Stimulated activated CD4-positive, alpha-beta T cell treated with anti-CD3 and anti-CD28 coated beads, Interleukin-15, amount 100 ng/mL, for 48 hours (primary cell): ENCODE measurements at places on chromosomes 7 and 10.

- no peak for DNase-seq
These were observed 250.6 kb downstream of the C7orf25 start for GRCh38 chr7:42661312-42661711.

DNA sequence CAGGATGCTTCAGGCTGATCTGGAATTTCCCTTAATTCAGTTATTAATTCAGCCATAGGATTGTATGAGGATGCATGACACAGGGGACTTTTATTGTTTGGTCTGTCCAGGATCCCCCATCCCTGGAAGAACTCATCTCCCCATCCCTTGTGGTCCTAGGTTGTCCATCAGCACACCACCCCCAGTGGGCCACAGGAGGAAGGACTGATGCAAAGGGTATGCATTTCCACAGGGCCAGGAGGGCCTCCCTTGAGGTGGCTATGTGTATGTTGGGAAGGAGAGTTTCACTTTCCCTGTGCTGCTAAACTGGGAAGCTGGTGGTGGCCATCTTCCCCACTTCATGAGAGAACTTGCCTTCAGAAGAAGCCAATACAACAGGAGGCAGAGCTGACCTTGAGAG is 44.6 kb upstream of the GRB10 start:
- DNase-seq: no peak

GRCh38 chr7:124652237-124652636 is 113.4 kb downstream of the GPR37 start:
- DNase-seq: no peak

GRCh38 chr10:6609625-6610024 is 29.5 kb upstream of the PRKCQ start:
- DNase-seq: no peak

DNA sequence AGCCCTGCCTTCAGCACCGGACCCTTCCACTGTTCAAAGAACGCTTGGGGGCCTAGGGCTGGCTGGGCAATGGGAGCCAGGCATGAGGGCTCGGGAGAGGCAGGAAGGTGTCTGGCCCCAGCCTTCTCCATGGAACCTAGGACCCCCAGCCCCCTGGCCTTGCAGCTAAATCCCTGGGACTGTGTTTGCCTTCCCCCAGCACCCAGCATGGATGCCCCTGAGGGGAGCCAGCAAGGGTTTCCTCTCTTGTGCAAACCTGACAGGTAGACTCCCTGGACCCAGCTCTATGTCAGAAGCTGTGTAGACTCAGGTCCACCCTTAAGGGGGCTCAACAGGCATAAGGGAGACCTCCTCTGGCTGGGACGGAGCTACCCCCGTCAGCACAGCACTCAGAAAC is 288.0 kb downstream of the GRID1 start:
- no peak for DNase-seq

DNA sequence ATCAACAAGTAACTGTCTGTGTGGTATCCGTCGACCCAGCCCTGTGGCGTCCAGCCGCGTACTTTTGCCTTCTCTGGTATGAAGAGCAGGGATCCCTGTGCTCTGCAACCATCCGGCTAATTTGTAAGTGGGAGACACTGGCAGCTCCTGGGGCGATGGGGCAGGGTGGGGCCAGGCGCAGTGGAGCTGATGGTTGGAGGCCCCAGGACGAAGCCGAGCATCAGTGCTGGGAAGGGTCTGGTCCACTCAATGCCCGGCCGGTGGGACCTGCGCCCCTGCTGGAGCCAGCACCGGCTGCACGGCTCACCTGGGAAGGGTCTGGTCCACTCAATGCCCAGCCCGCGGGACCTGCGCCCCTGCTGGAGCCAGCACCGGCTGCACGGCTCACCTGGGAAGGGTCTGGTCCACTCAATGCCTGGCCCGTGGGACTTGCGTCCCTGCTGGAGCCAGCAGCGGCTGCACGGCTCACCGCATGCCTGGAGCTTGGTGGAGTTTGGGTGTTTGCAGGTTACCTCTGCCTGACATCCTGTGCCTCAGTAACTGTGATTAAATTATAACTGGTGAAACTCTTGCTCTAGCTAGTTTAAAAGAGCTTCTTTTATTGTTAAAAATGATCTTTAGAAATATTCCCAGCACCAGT is 96.1 kb downstream of the NKX6-2 start:
- no peak for DNase-seq

DNA sequence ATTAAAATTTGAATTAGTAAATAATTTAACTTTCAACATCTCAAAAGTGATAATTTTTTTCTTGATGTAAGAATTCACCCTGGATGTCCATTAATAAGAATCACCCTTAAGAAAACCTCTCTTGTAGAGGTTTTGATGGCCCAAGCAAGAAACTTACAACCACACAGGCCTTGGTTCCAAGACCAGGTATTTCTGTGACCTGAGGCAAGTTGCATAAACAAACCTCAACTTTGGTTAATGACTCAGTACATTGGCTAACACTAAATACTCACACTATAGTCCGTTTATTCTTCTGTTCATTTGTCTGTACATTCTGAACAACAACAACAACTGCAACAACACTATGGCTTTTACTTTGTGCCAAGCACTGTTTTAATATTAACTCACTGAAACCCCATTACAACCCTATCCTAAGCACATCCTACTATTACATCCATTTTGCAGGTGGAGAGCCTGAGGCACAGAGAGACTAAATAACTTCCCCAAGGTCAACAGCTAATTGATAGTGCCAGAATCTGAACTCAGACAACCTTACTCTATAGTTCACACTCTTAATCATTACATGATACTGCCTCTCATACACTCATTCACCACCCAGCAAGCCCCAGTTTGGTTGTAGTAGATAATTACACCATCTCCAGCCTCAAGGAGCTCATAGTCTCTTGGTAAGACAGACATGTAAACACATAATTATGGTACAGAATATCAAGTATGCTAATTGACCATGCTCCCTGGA is 6.6 kb downstream of the ANK3 start:
- DNase-seq: no peak

DNA sequence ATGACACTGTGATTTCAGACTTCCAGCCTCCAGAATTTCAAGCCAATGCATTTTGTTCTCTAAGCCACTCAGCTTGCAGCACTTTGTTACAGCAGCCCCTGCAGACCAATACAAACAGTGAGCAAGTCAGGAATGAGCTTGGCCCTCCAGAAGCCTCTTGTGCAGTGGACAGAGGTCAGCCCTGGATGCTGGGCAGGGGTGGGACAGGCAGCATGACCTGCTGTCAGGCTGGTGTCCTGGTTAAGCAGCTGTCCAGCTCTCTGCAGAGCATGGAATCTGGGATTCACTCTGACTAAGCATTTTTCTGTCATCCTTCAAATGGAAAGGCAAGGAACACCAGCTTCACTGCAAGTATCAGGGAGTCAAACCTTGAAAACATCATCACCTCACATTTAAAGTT is 85.5 kb upstream of the GDF10 start:
- DNase-seq: no peak

DNA sequence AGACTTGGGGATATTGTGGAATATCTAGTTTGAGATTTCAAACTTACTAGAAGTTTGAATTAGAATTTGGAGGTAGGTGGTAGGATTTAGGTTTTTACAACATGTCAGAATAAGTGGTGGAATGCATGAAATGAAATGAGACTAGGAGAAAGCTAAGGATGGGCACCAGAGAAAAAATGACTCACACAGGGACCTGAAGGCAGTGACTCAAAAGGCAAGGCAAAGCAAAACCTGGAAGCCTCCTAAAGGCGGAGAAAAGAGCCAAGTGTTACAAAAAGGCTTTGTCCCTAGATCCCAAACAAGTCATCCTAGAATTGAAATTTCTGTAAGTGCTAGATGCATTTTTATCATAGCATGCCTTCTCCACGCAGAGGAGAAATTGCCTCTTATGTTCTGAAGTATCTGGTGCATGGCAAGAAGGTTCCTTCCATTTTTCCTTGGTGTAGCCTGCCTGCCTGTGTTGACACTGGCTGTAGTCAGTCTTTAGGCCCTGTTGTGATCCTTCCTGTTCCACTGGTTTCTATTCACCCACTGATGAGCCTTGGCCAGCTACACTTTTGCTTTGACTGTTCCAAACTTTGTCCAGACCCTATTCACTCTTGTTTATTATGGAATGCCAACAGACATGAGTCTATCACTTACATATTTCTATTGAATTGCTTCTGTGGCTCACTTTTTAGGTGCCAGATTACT is 109.3 kb downstream of the ETV1 start:
- no peak for DNase-seq
